ENCODE measurements at places on chromosomes 4 and X.

DNA sequence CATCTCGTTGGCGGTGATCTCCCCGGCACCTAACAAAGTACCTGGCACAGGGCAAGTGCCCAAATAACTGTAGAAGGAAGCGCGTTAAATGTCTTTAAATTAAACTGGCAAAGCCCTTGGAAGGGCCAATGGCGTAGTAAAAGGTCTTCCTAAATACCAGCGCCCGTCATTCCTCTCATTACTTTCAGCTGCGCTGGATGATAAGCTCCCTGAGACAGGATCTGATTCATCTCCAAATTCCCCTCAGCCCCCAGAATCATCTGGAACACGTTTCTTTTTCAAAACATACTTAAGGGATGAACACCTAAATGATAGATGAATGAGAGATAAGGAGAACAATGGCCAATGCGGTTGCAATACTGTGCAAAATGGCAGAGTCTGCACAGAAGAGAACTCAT, 95.1 kb downstream of the AFAP1 start:
- DNase-seq: no peak

DNA sequence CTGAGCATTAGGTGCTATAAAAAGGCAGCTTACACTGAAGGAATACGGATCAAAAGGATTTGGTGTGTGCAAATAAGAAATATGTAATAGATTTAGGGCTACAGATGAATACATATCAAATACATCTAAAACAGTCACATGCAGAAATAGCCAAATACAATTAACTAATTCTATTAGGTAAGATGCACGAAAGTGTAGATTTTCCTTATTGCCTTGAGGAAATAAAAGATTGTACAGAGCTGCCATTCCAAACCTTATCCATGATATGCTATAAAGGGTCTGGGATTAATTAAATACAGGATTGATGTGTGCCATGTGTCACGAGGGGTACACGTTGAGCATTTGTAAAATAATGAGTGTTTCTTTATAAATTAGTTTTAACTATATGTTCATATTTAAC, 107.0 kb upstream of the ELOVL6 start:
- no peak for DNase-seq

- no peak for DNase-seq
Measured at GRCh38 chr4:22514001-22514400, 1.9 kb downstream of the ADGRA3 start.

DNA sequence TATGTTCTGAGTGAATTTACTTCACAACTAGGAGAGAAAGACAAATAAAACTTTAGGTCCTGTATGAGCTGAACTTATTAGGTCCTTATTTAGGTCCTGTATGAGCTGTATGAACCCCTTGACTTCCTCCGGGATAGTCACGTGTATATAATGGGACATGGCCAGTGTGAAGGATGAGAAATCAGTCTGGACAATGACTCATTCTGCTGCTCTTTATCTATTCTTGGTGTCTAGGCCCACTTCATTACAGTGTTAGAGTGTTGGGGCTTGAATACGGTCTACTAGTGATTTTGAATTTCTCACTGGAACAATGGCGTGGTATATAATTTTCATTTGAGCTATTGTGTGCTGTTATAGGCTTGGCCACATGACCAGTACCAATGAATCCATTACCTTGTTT, 21.9 kb downstream of the STK26 start:
- DNase-seq: no peak

DNA sequence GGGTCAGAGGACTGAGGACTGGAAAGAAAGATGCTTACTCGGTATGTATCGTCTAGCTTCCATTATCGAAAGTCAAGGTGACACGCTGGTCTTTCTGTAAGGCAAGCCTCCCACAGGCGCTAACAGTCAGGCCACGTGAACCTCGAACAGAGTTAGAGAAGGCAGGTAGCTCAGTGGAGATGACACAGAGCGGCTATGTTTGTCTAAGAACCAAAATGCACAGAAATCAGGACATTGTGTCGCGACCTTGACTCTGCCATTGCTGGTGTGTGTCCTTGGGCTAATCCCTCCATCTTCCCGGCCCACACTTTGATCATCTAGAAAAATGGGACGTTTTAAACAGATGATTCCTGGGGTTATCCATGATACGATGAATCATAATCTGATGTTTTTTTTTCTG, 40.3 kb downstream of the IRF2 start:
- DNase-seq: no peak

GRCh38 chrX:79412972-79413371, 45.8 kb upstream of the ITM2A start:
- peak; percentile 15 for DNase-seq

DNA sequence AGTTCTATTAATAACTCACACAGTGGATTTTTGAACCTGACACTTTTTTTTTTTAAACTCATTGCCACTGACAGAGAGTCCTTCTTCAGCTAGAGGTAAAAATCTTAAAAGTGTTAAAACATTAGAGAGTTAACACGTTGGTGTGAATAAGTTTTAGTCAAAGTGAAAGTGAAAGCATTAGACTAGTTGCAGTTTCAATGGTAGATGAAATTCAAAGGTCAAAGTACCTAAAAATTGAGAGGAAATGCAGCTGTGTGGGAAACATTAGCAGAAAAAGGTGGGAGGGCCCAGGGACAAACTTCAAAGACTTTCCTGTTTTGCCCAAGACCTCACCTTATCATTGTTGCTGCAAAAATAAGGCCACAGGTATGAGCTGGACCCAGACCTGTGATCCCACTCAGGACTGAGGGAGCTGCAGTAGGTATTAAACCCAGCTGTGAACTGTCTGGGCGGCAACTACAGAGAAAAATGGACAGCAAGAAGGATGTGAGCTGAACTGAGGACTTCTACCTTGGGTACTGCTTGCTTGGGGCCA, 17.6 kb upstream of the GABRA4 start:
- peak; percentile 43 for DNase-seq

DNA sequence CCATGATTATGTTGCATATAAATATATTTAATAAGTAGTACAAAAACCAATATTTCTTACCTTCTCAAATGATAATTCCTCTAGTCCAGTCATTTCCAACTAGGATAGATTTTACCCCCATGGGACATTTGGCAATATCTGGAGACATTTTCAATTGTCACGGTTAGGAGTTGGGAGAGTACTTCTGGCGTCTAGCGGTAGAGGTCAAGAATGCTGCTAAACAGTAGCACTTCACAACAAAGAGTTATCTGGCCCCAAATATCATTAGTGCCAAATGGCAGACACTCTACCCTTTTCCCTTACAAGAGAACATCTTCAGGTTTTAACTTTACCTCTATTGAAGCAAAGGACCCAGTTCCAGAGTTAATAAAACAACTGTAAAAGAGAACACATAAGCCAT, 168.1 kb downstream of the FAT4 start:
- DNase-seq: no peak

Data from GM13976 (cell line).